ENCODE measurements at places on chromosomes 2 and 18.

- H3K4me1 ChIP-seq = peaks cover 29% of the 10 kb centered on the region
- H3K27me3 ChIP-seq = no peaks in the 10 kb centered on the region
- no peak overlapping the region for H3K27ac ChIP-seq
- H3K4me3 ChIP-seq = no peak overlapping the region
- DNase-seq = no peak
These were observed 179.4 kb downstream of the ANTXR1 start for GRCh38 chr2:69192176-69192945.

DNA sequence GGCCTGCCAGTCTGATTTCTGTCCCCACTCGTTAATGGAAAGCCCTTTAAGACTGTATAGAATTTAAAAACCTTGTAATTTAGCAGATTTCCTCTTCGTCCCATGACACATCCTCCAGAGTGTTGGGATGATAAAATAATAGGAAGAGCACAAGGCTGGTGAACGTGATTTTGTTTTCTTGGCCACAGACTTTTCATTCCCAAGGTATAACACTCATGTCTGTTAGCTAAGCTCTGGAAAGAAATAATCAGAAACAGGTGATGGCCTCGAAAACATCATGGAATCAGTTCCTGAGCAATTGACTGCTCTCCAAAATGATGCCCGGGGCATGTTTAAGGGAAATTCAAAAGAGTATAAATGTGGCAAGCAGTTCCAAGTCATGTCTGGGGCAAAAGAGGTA lies 337.8 kb upstream of the TCF4 start:
- no peak overlapping the region for H3K27ac ChIP-seq
- H3K4me1 ChIP-seq = no peaks in the 10 kb centered on the region
- no peak overlapping the region for H3K4me3 ChIP-seq
- DNase-seq = no peak
- no peaks in the 10 kb centered on the region for H3K36me3 ChIP-seq
- no peaks in the 10 kb centered on the region for H3K27me3 ChIP-seq

GRCh38 chr18:37321582-37322491 lies 243.8 kb downstream of the CELF4 start:
- no peaks in the 10 kb centered on the region for H3K27me3 ChIP-seq
- no peak for DNase-seq
- H3K36me3 ChIP-seq = no peaks in the 10 kb centered on the region
- no peak overlapping the region for H3K27ac ChIP-seq
- H3K4me3 ChIP-seq = no peak overlapping the region

DNA sequence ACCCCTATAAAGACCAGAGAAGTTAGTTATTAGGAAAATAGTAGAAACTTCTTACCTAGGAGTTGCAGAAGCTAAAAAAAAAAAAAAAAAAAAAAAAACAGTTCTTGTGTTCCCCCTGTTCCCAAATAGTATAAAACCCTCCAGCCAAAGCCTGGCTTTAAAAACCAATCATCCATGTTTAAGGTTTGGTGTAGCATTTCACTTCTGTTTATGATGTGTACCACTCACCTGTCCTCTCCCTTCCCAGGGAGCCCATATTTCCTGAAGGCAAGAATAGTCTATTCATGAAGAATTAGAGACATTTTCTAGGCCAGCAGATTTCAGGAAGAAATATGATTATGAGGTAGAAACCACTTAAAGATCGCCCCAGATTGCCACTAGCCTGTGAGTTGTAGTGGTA lies 273.6 kb downstream of the SETBP1 start:
- no peaks in the 10 kb centered on the region for H3K27me3 ChIP-seq
- H3K4me1 ChIP-seq = peaks cover 4% of the 10 kb centered on the region
- no peak for DNase-seq
- H3K36me3 ChIP-seq = peaks cover 11% of the 10 kb centered on the region
- no peak overlapping the region for H3K4me3 ChIP-seq

DNA sequence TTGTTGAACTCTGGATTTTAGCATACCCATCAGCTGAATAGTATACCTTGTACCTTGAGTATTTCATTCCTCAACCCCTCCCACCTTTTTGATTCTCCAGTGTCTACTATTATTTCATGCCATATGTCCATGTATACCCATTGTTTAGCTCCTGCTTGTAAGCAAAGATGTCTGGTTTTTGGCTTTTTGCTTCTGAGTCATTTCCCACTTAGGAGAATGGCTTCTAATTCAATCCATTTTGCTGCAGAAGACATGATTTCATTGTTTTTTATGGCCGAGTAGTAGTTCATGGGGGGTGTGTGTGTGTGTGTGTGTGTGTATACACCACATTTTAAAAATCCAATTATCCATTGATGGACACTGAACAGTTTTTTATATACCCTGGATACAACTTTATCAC lies 24.3 kb upstream of the MOCOS start:
- no peak overlapping the region for H3K4me3 ChIP-seq
- H3K4me1 ChIP-seq = no peaks in the 10 kb centered on the region
- peaks cover 59% of the 10 kb centered on the region for H3K36me3 ChIP-seq
- H3K27ac ChIP-seq = no peak overlapping the region

GRCh38 chr2:173232956-173233744 lies 121.5 kb upstream of the CDCA7 start:
- no peak overlapping the region for H3K27ac ChIP-seq
- peaks cover 34% of the 10 kb centered on the region for H3K36me3 ChIP-seq
- no peak overlapping the region for H3K4me3 ChIP-seq
- no peaks in the 10 kb centered on the region for H3K27me3 ChIP-seq

- DNase-seq = no peak
- no peaks in the 10 kb centered on the region for H3K4me1 ChIP-seq
- H3K36me3 ChIP-seq = no peaks in the 10 kb centered on the region
- H3K4me3 ChIP-seq = no peak overlapping the region
These were observed 88.3 kb upstream of the LRATD1 start for GRCh38 chr2:14544247-14544646.

- DNase-seq = peak; percentile 94
- H3K4me1 ChIP-seq = peaks cover 20% of the 10 kb centered on the region
- H3K27ac ChIP-seq = peak overlapping the region; percentile 98
- no peaks in the 10 kb centered on the region for H3K27me3 ChIP-seq
- peak overlapping the region; percentile 89 for H3K4me3 ChIP-seq
These were observed 4.5 kb downstream of the ZFP36L2 start for GRCh38 chr2:43221763-43222474.

- peaks cover 3% of the 10 kb centered on the region for H3K4me1 ChIP-seq
- no peak overlapping the region for H3K27ac ChIP-seq
- H3K27me3 ChIP-seq = no peaks in the 10 kb centered on the region
- H3K36me3 ChIP-seq = peaks cover 5% of the 10 kb centered on the region
These were observed 7.3 kb downstream of the SFTPB start for GRCh38 chr2:85660725-85661124.

GRCh38 chr2:168424971-168425370 lies 31.1 kb upstream of the CERS6 start:
- DNase-seq = no peak
- no peak overlapping the region for H3K27ac ChIP-seq
- H3K36me3 ChIP-seq = no peaks in the 10 kb centered on the region
- no peak overlapping the region for H3K4me3 ChIP-seq

GRCh38 chr2:10971161-10971887 lies 59.6 kb downstream of the KCNF1 start:
- no peaks in the 10 kb centered on the region for H3K27me3 ChIP-seq
- no peaks in the 10 kb centered on the region for H3K36me3 ChIP-seq
- H3K4me1 ChIP-seq = no peaks in the 10 kb centered on the region
- no peak for DNase-seq
- no peak overlapping the region for H3K4me3 ChIP-seq

GRCh38 chr2:20537423-20538307 lies 90.8 kb downstream of the RHOB start:
- no peaks in the 10 kb centered on the region for H3K36me3 ChIP-seq
- H3K4me1 ChIP-seq = peaks cover 13% of the 10 kb centered on the region
- no peak overlapping the region for H3K27ac ChIP-seq

DNA sequence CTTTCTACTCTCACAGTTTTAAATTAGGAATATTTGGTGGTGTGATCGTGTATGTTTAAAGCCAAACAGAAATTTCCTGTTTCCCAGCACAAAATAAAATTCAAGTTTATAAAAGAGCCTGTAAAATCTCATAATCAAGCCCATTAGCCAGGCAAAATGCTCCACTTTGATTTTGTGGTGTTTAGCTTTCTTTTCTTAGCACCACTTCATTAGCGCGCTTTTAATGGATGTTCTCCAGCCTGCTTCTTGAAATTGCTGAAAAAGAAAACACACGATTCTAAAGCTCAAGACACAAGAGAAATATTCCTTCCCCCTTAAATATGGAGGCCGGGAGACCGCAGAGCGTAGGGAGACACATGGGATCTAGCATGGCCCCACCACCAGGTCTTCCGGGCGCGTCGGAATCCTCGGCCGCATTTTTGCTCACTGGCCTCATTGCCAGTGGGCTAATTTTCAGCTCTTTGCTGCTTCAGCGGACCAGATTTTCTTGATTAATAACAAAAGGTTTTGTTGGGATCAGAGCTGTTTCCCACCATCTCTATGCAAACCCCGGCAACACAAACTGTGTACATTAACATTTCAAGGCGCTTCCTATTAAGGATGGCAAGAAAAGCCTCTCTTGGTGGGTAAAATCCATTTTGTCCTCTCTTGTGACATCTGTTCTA lies 40.4 kb upstream of the ID2 start:
- no peaks in the 10 kb centered on the region for H3K27me3 ChIP-seq
- H3K27ac ChIP-seq = no peak overlapping the region
- no peak for DNase-seq
- no peaks in the 10 kb centered on the region for H3K36me3 ChIP-seq
- no peak overlapping the region for H3K4me3 ChIP-seq

DNA sequence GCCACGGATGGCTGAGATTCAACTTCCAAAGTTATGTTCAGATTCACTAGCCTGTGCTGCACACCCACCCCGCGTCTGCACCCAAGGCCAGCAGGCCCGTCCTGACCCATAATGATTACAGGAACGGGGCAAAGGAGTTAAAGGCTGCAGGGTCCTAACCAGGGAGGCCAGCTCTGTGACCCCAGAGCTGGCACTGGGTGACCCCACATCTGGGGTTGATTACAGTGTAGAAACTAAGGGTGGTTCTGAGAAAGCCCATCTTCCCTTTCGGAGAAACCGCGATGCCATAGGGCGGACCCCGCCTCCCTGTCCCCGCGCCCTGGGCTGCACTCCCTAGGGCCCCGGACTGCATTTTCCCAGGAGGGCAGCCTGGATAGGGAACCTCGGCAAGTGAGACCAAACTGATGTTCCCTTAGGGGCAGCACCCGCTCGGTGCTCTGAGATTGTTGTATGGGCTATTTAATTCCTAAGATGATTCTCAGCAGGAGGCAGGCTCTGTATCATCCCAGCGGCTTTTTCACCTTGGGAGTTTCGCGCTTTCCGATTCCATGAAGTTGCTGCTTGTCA lies 2.2 kb upstream of the GPR148 start:
- peak overlapping the region; percentile 73 for H3K27ac ChIP-seq
- H3K27me3 ChIP-seq = no peaks in the 10 kb centered on the region
- H3K36me3 ChIP-seq = no peaks in the 10 kb centered on the region
- no peak for DNase-seq
- H3K4me3 ChIP-seq = peak overlapping the region; percentile 64

- H3K4me1 ChIP-seq = peaks cover 7% of the 10 kb centered on the region
- H3K4me3 ChIP-seq = no peak overlapping the region
- H3K36me3 ChIP-seq = no peaks in the 10 kb centered on the region
- no peaks in the 10 kb centered on the region for H3K27me3 ChIP-seq
These were observed 34.8 kb upstream of the ITM2C start for GRCh38 chr2:230829959-230830358.

DNA sequence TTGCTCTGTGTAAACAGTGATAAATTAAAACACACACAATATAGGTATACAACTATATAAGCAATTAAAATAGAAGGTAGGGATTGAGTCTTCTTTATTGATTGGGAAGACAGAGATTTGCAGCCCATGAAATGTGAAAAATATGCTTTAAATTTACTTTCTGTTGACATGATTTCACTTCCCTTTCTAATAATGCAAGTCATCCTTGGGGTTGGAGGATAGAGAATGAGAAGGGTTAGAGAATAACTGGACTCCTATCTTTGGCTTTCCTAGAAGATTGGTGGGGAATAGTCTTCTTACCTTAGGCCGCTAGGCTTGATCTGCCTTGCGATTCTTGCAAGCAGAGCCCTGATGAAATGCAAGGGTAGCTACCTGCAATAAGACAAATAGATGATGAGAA lies 339.8 kb downstream of the NYAP2 start:
- no peak for DNase-seq
- no peaks in the 10 kb centered on the region for H3K27me3 ChIP-seq
- no peak overlapping the region for H3K27ac ChIP-seq
- H3K36me3 ChIP-seq = no peaks in the 10 kb centered on the region

GRCh38 chr2:238518172-238518820 lies 91.6 kb downstream of the ASB1 start:
- H3K27me3 ChIP-seq = no peaks in the 10 kb centered on the region
- H3K36me3 ChIP-seq = no peaks in the 10 kb centered on the region
- no peaks in the 10 kb centered on the region for H3K4me1 ChIP-seq
- H3K27ac ChIP-seq = no peak overlapping the region
- no peak overlapping the region for H3K4me3 ChIP-seq

- H3K27me3 ChIP-seq = no peaks in the 10 kb centered on the region
- H3K36me3 ChIP-seq = no peaks in the 10 kb centered on the region
- no peak overlapping the region for H3K4me3 ChIP-seq
- peaks cover 10% of the 10 kb centered on the region for H3K4me1 ChIP-seq
- peak; percentile 86 for DNase-seq
These were observed 14.6 kb upstream of the ITGAV start for GRCh38 chr2:186575302-186575701.

Measured in ascending aorta (tissue), 2 donors.